ENCODE measurements at places on chromosomes 11 and 22.

DNA sequence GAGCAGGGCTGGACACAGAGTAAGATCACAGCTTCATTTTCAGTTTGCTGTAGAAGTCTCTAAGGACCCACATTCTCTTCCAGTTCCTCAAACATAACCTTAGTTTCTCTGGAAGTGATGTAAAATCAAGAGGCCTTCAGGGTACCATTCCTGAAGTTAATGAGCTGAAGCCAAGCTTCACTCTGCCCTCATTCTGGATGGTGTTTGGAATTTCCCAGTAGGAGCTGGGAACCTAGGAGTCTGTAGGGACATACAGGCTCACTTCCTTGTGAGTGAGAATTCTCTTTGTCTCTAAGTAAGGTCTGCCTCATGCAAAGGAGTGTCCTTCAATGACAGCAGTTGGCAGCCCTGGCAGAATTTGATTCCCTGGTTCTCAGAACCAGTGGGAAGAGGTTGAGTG lies 142.4 kb upstream of the NARS2 start:
- no peak for DNase-seq

DNA sequence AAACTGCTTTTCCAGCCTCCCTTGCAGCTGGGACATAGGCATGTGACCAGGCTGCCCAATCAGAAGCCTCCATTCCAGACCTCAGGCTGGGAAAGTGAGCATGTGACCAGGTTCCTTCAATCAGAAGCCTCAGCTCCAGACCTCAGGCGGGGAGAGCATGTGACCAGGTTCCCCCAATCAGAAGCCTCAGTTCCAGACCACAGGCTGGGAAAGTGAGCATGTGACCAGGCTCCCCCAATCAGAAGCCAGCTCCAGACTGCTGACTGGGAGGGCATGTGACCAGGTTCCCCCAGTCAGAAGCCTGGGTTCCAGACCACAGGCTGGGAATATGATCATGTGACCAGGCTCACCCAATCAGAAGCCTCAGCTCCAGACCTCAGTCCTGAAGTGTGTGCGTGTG lies 11.7 kb upstream of the IL2RB start:
- peak; percentile 26 for DNase-seq

GRCh38 chr11:94120946-94121345 lies 7.7 kb upstream of the PANX1 start:
- no peak for DNase-seq

- no peak for DNase-seq
Measured at GRCh38 chr22:43345761-43346301, 2.7 kb upstream of the SCUBE1 start.

DNA sequence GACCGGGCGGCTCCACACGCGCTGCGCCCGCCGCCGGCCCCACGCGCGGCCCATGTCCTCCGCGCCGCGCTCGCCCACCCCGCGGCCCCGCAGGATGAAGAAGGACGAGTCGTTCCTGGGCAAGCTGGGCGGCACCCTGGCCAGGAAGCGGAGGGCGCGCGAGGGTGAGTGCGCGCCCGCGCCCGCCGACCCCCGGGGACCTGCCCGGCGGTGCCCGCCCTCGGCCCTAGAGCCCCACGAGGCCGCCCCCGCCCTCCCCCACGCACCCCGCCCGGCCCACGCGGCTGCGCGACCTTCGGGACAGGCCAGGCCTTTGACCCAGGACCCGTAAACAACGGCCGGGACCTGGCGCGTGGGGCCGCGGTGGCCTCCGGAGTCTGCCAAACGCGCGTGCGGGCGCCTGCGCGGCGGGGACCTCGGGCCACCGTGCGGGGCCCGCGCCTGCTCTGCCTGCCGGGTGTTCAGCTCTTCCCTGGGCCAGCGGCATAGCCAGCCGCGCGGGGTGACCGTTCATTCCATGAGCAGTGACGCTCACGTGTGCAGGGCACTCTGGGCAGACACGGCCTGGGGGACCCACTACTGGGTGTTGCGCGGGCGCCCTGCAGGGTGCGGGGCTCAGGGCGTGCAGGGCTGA lies at the start of gene PARVB:
Gene PARVB (plus strand): TSS at position 15 of the 634 bp plus-strand sequence. CDS start 38 bp downstream, at position 53.
- DNase-seq: peak; percentile 27

DNA sequence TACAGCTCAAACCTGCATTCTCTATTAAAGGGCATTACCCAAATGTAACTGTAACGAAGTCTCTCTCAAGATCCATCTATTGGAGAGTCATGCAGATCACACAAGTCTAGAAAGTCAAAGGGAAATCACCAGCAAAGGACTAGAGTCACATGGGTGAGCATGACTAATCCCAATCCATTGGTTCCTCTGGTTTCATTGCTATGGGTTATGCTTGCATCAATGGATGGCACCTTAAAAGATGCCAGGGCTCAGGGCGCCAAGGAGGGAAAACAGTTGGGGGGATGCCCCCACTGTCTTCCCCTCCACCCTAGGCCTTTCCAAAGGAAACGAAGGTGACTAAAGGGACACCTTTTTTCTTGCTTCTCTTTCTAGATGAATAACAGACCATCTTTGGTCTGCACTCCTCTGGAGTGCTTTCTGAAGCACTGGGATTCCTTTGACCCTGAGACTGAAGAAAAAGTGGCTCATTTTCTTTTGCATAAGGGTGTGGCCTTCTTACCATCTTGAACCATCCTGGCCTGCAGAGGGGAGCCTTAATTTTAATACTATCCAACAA lies 8.1 kb downstream of the NXPE4 start:
- no peak for DNase-seq

GRCh38 chr22:44493206-44493605 lies 4.8 kb downstream of the RTL6 start:
- DNase-seq: no peak

DNA sequence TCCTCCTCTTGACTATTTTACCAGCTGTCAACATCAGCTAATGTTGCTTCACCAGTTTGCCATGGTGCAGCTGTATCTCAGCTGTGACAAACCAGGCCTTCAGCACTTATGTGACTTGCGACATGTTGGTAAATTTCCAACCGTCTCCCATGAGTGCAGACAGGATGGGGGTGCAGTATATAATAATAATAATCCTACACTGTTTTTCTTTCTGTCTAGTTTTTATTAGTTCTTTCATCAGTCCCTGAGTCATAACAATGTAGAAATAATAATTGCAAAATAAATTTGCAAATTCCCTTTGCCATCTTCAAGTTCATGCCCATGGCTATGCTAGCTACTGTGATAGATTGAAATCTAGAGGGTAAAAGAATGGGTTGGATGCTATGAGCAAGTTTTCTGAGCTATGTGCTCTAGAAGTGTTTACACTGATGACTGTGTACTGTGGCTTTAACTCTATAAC lies 4.9 kb downstream of the MMP13 start:
- DNase-seq: no peak

DNA sequence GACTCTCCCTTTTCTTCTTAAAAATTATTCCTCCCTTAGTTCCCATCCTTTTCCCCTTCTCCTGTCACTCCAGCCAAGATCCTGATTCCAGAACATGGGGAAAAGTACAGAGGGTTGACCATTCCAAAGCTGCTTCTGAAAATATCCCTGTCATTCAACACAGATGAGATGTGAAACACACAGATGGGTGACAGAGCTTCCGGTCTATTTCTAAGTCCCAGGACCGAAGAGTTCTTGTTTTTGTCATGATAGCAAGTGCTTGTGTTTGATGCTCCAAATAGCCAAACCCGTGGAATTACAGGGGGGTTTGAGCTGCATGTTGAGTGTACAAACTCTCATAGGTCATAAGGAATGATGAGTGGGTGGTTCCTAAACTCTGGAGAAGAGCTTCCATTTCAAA lies 57.9 kb downstream of the PARVA start:
- no peak for DNase-seq

DNA sequence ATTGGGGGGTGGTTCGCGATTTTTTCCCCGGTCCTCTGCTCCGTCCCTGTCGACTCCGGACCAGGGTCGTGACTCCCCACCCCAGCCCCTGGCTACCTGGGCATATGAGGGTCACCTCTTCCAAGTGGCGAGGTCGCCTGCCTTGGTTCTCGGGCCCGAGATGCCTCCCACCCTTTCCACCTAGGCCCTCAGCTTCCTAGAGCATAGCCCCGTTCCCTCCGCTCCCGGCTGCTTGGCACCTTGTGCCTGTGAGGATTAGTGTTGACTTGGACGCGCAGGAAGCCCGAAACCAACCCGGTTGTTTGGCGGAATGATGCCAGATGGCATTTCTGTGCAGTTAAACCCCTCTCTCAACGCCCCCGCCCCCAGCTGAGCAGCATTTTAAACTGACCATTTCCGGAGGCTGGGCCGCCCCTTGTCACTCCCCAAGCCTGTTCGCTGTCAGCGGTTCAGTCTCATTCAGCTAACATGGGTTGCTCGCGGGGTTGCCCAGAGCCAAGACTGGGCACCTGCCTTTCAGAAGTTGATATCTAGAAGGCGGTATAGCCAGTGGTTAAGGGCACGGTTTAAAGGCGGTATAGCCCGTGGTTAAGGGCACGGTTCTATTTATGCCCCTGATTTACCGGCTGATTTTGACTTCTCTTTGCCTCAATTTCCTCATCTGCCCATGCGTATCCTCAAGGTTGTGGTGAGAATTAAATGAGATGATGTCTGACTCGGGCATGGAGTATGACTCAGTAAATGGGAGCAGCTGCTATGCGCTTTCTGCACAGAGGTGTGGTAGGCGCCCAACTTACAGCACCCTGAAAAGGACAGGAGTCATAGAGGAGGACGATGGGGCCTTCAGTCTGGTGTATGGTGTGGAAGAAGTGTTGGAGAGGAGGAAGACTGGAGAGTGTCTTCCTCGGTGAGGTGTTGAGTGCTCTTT lies 639 bp downstream of the INCENP start:
- DNase-seq: peak; percentile 27

GRCh38 chr11:119445850-119446249 lies 22.9 kb upstream of the THY1 start:
- no peak for DNase-seq

GRCh38 chr22:50600538-50600937 lies at the start of gene MAPK8IP2:
Gene MAPK8IP2, plus strand, starts transcription at chr22:50600793. Its CDS starts 26 bp downstream, at chr22:50600819.
- DNase-seq: no peak

DNA sequence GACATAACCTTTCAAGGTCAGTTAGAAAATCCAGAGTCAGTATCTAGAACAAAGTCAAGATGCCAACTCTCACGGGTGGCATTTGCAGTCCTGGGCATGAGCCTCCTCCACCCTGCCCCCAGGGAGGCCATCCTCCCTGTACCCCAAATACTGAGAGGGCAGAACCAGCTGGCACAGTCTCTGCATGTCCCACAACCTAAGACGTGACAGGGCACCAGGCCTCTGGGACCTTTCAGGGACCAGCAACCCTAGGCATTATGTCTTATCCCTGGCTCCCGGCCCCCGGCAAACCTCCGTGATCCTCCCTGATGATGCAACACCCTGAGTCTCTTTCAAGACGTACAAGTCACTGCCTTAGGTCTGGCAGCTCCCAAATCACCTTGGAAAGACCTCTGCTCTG lies 2.0 kb downstream of the MB start:
- no peak for DNase-seq

DNA sequence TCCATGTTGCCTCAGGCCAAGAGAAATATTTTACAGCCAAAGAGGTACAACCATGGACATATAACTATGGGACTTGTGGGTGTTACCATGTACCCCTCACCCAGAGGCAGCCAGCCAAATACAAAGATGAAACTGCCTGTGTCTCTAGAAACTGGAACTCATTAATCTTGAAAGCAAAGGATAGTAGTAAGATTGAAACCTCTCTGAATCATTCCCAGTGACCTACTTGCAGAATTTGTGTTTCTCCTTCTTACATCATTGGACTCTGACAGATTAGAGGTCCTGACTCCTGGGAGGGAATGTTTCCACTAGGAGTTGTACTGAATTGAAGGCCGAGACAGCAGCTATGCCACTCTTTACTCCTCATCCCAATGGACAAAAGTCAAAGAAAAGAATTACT lies 257.4 kb upstream of the UBASH3B start:
- no peak for DNase-seq

- DNase-seq: no peak
Measured at GRCh38 chr22:50622723-50623327, 5.1 kb downstream of the ARSA start.

DNA sequence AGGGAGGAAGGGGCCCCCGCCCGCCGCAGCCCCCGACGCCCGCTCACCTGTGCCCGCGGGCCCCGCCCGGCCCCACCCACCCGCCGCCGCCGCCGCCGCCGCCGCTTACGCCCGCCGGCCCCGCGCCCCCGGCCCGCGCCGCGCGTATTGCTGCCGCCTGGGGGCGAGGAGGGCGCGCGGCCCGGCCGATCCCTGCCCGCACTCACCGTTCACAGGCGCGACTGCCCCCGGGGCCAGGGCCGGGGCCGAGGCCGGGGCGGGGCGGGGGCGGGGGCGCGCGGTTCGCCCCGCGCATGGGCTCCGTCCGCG lies 212 bp downstream of the HRAS start:
- DNase-seq: no peak

DNA sequence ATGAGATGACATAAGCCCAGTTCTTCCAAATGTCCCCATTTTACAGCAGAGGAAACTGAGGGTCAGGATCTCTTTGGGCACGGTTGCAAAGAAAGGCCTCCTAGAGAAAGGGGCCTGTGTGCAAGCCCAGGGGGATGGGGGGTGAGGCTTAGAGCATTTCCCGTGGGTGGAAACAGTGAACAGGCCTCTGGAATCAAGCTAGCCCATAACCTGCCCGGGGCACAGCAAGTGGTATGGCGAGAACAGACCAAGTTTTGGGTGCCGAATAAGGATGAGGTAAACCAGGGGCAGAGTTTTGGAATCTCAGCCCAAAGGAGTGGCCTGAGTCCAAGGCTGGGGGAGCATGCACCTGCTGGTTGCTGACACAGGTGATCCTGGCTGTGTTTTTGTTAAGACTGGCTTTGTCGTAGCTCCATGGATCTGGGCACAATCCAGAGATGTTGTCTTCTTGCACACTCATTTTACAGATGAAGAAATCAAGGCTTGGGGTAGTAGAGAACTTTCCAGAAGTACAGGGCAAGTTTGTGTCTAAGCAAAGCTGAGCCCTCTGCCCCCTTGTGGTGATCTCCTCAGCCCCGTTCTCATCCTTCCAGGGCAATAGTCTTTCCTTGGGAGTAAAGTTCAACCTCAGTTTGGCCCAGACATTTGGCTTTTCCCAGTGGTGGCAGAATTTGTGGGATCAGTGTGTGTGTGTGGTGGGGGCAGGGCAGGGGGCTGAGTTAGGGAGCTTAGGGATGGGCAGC lies 53.5 kb upstream of the MYEOV start:
- no peak for DNase-seq

- peak; percentile 21 for DNase-seq
Measured at GRCh38 chr11:88543902-88544655, 206.5 kb upstream of the CTSC start.

DNA sequence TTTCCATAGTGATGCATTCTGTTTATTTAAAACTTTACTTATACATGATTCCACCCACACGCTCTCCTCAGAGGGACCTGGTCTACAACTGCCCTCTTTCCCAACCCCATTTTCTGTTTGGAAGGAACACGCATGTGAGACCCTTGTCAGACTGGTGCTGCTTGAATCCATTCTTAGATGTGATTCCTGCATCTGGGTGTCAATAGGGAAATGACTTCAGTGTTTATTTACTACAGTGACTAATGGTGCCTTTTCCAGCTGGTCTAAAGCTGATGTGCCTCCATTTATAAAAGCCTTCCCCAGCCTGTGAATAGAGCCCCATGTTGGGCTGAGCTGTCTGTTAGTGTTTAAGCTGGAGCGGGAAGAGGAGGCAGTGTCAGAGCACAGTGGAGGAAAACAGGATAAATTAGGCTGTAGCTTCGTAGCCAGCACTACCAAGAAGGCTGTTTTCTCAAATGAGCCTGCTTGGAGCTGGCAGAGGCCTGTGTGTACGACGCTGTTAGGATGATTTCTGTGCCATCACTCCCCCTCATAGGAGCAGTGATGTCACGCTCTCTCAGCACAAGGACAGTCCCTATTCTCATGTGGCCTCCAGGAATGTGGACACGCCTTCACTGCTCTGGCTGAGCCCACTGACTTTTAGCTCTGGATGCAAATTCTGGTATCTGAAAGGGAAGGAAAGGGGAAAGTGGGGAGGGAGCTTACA lies 18.9 kb upstream of the C11orf96 start:
- no peak for DNase-seq
